HCT116 (cell line): ENCODE measurements at places on chromosomes 4 and X. TPM values are rescaled to one million over a fixed set of nuclear protein-coding genes. Genes with fewer than 3 reads are reported as not detected.

GJB1 gene
- total RNA-seq, result not detected

AVPR2 gene
- total RNA-seq, result not detected

DNA sequence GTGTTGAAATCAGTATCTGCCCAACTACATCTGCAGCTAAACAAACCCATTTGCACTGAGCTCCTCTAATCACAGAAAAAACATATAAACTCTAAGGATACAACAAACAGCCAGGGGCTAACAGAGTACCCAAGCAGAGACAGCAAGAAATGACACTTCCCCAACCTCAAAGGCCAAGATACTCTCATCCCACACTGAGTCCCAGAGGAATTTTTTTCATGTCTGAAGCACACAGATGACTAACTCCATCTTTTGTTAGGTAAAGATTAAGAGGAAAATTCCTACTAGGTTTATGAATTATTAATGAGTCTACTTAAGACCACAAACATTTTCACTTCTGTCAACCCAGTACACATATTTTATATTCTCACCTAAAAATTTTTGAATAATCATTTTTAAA is 31.6 kb downstream of the SEPSECS start:
- no peaks in the 10 kb centered on the region for H3K27me3 ChIP-seq
- DNase-seq, result no peak
- no peaks in the 10 kb centered on the region for H3K36me3 ChIP-seq

DNA sequence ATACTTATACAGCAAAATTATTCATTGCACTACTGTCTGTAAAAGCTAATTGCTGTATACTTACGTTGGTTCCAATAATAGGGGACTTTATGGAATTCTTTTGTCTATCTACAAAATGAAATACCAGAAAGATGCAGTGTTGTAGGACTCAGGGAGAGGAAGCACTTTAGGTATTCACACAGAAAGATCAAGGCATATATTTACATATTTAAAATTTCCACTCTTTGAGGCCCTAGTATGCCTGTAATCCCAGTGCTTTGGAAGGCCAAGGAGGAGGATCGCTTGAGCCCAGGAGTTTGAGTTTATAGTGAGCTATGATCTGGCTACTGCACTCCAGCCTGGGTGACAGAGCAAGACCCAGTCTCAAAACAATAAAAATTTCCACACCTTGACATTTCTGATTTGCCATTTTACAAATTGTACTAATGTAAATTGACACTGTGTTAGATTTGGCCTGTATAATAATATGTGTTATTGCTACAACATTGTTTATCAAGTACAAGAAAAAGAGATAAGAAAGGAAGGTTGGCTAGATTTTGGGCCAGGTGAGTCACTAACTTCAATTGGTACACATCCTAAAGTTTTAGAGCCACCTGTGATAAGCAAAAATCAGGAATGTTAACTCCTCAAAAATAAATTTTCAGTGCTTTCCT is 35.1 kb downstream of the ADGRA3 start:
- H3K36me3 ChIP-seq, result no peaks in the 10 kb centered on the region
- DNase-seq, result no peak
- peaks cover 7% of the 10 kb centered on the region; the same call in 1 of the 2 replicates for H3K4me1 ChIP-seq
- no peaks in the 10 kb centered on the region for H3K27me3 ChIP-seq
- no peak overlapping the region for H3K27ac ChIP-seq

GRCh38 chr4:141711211-141711610 is 74.8 kb downstream of the IL15 start:
- H3K27me3 ChIP-seq, result no peaks in the 10 kb centered on the region
- no peak overlapping the region for H3K27ac ChIP-seq
- H3K4me3 ChIP-seq, result no peak overlapping the region
- H3K36me3 ChIP-seq, result no peaks in the 10 kb centered on the region
- no peak for DNase-seq
- H3K4me1 ChIP-seq, result peaks cover 19% of the 10 kb centered on the region

DNA sequence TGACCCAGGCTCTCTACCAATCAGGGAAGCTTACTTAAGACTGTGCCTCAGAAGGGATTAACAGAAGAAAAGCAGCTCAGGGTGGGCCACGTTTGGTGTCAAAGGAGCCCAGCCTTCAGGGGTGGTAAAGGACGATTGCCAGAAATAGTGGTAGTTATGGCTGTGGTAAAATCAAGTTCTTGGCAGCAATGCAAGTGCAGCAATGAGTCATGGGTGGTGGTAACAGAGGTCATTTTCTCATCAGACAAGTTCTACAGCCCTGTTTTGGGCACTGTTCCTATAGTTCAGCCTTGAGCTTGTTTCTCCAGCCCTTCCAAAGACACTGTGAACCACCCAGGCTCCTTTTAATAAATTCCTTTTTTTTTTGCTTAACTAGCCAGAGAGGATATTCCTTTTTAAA is 120.3 kb downstream of the EFHC2 start:
- no peaks in the 10 kb centered on the region for H3K27me3 ChIP-seq
- DNase-seq, result peak; percentile 16
- no peak overlapping the region for H3K4me3 ChIP-seq
- no peak overlapping the region for H3K27ac ChIP-seq

- H3K4me1 ChIP-seq, result no peaks in the 10 kb centered on the region
- H3K4me3 ChIP-seq, result no peak overlapping the region
- H3K27ac ChIP-seq, result no peak overlapping the region
- no peaks in the 10 kb centered on the region for H3K36me3 ChIP-seq
These were observed 76.8 kb downstream of the MAGEA10 start for GRCh38 chrX:152061557-152061956.
